ENCODE measurements at places on chromosomes 5 and 9.

DNA sequence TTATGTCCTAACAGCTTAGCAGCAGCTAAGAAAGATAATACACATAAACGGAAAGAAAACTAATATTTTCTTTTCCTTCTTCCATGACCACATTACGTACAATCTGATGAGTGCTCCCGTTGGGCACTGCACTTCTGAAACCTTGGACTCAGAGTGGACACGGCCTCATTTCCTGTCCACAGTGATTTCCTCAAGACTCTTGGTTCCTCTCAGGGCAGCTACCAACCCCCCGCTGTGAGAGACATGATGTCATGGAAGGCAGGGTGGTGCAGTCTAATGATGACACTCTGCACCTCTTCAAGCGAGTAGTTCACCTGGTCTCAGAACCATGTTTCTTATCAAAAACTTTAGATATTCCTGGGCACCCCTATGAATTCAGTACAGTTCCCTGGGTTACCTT is 68.7 kb upstream of the CTSL start:
- DNase-seq: no peak

GRCh38 chr5:93748875-93749397 is 7.5 kb upstream of the POU5F2 start:
- no peak for DNase-seq

GRCh38 chr5:65882278-65882677 is 44.1 kb upstream of the ERBIN start:
- no peak for DNase-seq

DNA sequence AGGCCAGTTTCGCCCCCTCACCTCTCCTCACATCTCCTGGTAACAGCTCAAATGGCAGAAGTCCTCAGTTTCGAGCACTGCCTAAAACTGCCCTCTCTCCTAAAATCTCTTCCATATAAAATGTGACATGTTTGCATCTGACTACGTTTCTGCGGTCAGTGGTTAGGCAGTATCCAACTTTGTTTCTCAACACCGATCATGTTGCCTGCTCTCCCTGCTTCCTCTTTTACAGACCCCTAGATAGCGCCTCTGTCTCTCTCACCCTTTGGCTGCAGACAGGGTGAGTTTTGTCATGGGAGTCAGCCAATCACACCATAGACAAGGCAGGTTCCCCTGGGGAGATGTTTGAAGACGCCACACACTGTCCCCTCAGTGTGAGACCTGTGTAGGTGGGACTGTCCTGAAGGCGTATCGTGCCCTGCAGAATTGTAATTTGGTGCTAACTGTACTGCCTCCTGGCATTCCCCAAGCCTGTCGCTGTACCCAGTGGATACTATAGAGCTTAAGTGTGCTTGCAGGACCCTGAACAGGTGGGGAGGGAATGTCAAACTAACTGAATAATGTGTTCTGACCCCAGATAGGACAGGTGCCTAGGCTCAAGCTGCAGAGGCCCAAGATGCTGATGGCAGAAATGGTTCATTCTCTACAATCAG is 1.1 kb downstream of the HEXB start:
- no peak for DNase-seq

- DNase-seq: peak; percentile 31
Observed at GRCh38 chr5:59034498-59035186, 451.8 kb downstream of the RAB3C start.

DNA sequence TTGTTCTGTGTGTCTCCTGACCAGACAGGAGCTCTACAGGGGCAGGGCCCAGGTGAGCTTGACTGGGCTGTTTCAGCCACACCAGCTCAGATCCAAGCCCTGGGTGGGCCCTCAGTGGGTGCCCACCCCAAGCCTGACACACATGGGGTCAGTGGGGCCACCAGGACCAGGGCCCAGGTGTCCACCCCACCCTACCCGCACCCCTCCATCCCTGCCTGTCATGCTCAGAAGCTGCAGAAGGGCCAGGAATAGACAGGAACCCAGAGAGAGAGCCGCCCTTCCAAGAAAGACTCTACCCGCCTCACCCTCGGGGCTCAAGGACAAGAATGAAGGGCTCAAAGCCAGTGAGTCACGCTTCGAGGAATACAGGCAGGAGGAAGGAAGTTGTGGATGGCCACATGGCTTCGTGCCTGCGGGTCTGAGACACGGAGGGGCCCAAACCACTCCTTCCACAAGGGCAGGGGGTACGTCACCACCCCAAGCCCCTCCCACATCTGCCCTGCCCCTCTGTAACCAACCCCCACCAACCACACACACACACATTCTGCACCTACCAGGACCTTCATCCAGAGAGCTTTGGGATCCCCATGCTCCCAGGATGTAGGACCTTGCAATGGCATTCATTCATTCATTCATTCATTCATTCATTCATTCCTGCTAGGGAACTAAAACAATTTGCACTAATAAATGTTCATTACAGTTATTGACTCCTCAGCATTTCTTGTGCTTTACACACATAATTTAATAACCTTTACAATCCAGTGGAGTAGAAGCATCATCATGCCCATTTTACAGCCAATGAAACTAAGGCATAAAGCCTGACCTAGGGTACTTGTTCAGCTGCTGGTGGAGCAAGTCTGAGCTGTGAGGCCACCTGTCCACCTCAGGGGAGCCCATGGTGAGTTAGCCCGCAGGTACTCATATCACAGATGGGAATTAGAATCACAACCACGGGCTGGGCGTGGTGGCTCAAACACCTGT is 55.9 kb upstream of the STXBP1 start:
- peak; percentile 80 for DNase-seq

- DNase-seq: no peak
Observed at GRCh38 chr9:100099722-100100042, 639 bp downstream of the INVS start.

DNA sequence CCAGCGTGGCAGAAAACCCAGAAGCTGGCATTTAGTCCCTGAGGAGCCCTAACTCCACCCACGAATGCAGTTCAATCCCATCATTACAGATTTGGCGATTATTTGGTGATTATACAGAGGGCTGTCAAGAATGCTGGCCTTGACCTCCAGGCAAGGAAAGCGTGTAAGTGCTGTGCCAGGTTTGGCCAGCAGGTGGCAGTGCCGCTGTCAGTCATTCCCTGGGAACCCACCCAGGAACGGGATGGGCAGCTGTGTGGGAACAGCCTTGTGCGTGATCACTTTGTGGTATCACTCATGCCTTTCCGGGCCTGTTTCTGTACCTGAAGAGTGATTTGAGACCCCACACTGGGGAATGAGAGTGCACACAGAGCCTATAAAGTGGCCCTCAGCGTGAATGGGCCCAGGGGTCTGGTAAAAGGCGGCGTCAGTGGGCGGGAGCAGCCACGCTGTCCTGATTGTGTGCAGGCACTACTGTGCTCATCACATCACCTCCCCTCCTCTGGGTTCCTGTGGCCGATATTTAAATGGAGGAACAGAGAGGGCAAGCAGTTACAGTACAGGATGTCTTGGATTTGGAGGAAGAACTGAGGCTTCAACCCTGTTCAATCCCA is 215.6 kb downstream of the ROR2 start:
- DNase-seq: no peak

DNA sequence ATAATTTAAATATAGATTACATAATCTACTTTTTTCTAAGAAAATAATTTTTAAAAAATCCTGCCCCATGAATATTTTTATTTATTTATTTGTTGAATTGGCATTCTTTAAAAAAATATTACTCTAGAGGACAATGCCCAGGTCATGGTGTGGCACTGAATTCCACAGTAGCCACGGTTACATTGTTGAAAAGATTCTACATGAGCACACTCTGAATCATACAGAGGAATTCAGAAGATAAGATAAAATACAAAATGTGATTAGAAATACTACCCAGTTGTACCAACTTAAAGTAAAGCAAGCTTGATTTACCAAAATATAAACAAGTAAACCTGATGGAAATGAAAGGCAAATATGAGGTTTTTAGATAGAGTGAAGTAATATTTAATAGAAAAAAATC is 183.7 kb downstream of the HCN1 start:
- DNase-seq: no peak

DNA sequence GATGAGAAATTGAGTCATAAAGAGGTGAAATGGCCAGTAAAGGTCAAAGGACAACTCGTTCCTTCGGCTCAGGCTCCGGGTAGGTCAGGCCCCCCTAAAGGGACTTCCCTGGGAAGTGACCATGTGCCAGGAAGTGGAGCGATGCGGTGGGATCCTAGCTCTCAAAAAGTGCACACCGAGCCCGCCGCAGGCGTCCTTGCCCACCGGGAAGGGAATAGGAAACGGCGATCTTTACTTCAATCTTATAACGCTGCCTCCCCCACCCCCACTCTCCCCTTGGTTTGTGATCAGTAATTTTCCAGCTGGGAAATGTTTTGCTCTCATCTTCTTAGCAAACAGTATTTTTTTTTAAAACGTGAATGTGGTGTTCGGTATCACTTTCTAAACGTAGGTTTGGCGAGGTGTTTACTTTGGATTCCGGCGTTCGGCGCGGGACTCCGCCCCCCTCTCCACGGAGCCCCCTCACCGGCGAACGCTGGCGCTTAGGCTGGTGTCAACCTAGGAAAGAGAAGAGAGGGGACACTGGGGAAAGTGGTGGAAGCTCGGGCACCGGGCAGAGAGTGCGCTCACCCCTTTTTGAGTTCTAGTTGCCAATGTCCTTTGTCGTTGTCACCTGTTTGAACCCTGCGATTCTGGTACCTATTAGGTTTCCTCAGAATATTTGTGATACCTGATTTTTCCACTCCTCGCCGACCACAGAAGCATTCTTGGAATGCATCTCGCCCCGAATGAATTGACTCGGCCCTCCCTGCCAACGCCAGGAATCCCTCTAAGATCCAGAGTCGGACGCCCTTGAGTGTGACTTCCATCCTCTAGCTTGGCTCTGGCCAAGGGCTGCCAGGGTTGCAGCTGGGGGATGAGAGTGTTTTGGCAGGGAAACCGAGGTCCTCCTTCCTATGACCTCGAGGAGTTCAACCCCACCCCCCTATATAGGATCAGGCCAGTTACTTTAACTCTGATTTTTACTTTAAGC is 1.8 kb upstream of the KLF4 start:
- DNase-seq: no peak

- no peak for DNase-seq
Observed at GRCh38 chr5:29079771-29080170, 2041.4 kb upstream of the CDH9 start.

Data from Caki2 (cell line).